ENCODE measurements at places on chromosomes 6 and 20.

GRCh38 chr6:106560996-106561685 is 68.2 kb downstream of the RTN4IP1 start:
- DNase-seq, result no peak

GRCh38 chr6:127481111-127481510 is 21.9 kb upstream of the KIAA0408 start:
- no peak for DNase-seq

DNA sequence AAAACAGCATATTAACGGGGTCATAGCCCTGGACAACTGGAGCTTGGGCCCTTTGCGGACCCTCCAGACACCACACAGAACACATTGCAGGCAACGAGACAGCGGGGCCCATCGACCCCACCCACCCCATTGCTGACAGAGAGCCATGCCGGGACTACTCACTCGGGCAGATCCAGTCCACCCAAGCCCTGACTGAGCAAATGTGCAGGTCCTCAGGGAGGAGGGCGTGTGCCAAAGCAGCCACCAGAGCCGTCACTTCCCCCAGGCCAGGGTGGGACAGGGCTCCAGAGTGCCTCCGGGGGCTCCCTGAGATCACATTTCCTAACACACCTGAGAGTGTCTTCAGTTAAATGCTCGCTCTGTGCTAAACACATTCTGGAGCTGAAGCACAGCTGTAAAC is 114.9 kb downstream of the CDH4 start:
- no peak for DNase-seq

GRCh38 chr6:90466154-90466940 is 120.5 kb downstream of the MAP3K7 start:
- DNase-seq, result no peak

GRCh38 chr20:54257071-54257816 is 49.4 kb downstream of the PFDN4 start:
- DNase-seq, result no peak

- DNase-seq, result no peak
Observed at GRCh38 chr6:27599859-27600532, 127.1 kb upstream of the ZNF184 start.

DNA sequence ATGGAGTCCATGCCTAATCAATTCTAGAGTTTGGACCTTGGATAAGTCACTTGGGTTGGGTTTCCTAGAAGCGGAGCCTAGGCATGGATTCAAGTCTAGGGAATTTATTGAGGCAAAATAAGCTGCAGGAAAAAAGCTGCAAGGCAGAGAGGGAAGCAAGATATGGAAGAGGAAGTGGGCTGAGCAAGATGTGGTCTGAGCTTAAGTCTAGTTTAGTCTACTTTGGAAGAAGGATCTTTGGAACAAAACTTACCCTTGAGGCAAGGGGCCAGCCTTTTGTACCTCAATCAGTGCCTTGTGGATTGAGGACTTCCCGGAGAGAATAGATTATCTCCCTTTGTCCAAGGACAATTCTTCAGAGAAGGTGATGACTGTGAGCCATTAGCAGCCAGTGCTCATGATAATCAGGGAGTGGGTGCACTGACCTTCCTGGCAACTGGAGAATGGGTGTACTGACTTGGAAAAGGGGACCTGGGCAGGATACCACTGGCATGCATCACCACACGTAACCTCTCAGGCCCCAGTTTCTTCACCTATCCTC is 10.9 kb downstream of the ZSCAN9 start:
- DNase-seq, result no peak

- DNase-seq, result no peak
Observed at GRCh38 chr6:96687121-96687520, 124.2 kb downstream of the FHL5 start.

DNA sequence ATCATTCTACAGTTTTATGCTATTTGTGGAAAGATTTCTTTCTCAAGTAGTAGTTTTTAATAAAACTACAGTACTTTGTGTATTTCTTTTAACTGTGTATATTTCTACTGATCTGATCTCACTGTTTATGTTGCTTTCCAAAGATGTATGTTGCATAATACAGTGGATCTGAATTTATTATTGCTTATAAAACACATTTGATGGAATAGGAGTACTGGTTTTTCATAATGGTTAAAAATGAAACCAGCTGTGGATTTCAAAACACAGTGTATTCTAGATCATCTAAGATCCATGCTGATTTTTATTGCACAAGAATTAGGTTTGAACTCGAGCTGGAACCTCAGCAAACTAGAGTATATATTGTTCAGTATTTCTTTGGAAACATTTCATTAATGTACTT is 8.0 kb downstream of the NKX2-4 start:
- DNase-seq, result no peak

GRCh38 chr6:26604026-26604425 is 7.3 kb downstream of the ABT1 start:
- DNase-seq, result no peak

DNA sequence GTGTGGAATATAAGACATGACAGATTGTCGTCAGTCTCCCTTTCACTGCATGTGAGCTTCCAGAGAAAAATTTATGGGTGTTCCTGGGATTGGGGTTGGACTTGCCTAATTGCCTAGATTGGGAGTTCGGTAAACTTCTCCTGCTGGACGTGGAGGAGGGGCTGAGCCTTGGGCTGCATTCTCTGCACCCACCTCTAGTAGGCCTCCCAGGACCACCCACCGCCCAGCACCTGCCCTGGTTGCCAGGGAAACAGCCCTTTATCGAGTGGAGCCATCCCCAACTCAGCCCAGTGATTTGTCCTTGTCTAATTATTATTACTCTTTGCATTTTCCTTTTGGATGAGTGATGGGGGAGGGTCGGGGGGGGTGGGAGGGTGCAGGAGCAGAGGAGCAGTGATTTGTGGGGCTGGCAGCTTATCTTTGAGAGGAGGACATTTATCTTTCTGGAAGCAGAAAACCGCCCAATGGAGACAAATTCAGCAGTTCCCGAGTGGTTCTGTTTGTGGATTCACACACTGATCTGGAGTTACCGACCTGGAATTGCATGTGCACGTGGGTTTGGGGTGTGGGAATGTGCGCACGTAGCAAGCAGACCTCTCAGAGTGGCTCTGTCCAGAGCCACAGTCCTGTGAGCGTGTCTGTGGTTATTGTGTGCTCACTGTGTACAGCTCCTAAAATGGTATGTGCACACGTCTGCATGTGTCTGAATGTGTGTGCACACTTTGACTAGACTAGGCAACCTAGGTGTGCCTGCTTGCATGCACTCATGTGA is 104.5 kb downstream of the DHX35 start:
- DNase-seq, result no peak

GRCh38 chr6:98566126-98566525 is 268.2 kb upstream of the POU3F2 start:
- DNase-seq, result no peak

DNA sequence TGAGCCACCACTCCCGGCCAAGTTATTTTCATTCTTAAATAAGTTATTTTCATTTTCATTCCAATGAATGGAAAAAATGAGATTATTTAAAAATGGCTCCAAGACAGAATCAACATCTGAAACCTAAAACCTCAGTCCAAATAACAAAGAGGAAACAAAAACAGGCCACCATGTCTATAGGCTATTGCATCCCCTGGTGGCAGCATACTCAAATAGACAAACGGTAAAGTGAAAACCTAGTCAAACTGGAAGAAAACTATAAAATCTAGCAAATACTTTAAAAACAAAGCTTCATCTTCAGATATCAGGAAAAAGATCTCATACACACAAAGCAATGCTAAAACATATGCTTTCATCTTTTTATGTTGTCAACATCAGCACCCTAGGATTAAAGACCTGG is 20.9 kb downstream of the IL17A start:
- DNase-seq, result no peak

- no peak for DNase-seq
Observed at GRCh38 chr6:158086504-158087223, 81.4 kb downstream of the SERAC1 start.

GRCh38 chr6:138227316-138227781 is 9.1 kb upstream of the PBOV1 start:
- DNase-seq, result peak; percentile 75

- DNase-seq, result no peak
Observed at GRCh38 chr6:168322966-168323365, 3.4 kb upstream of the DACT2 start.

DNA sequence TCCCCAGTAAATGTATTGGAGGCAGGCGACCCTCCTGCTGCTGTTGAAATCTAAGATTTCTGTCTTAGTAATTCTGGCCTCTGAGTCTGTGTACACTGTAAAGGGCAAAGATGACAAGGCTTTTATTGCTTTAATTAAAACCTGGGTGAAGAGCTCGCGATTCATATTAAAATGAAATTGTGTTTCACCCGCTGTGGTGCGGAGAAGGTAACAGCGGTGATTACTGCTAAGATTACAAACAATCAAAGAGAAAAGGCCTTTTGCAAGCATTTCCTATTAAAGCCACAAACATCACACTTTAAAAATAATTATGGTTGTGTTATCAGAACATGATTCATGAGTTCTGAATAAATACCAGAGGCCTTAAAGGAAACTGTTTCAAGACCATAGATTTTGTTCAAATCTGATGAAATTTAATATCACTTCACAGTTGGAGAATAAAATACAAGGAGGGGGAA is 69.3 kb downstream of the TOX2 start:
- DNase-seq, result peak; percentile 82

DNA sequence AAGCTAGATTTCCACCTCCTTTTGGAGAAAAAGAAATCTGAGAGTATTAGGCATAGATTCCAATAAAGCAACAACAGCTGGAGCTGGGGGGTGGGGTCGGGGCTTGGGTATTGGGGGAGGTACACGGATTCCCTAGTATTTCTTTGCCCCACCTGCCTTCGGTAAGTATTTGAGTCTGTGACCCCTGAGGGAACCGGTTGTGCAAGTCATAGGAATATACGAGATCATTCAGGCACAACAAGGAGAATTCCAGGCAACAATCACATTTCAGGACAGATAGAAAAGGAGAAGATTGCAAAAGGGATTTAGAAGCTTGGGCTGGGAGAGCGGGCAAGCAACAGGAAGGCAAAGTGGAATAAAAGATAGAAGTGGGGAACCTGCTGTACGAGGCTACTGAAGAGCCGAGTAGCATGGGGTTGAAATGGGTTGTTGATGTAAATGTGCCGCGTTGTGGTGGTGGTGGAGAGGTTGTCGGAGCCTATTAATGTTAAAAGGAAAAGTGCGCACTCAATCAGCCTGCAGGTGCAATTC is 148.9 kb downstream of the BCAS1 start:
- DNase-seq, result no peak

- no peak for DNase-seq
Observed at GRCh38 chr6:166826264-166826663, 130.1 kb downstream of the RNASET2 start.

DNA sequence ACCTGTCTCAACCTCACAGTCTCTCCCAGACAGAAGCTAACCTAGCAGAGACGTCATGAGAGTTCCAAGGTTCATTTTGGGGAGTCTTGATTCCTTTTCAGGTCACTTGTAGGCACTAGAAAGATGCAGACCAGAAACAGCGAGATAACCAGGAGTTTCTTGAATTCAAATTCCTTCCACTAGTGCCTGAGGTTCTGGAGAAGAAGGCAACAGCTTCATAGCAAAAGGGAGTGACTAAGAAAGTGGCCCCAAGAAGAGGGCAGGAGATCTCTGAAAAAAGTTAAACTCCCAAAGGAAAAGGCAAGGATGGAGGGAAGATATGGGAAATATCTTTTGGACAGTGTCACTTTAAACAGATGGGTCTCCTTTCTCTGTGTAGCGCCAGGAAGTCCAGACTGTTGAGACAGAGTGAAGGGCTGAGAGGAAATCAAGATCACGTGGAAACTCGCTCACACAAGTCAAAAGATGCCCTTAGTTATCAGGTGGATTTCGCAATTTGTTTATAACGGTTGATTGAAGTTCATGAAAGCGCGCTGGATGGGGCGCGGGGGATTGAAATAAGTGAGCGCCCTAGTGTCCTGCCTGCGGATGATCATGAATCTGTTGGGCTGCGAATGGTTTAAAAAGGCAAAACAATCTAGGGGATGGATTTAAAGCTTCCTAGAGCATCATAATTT is 4.8 kb upstream of the PRSS16 start:
- DNase-seq, result no peak

GRCh38 chr6:135358251-135358821 is 139.2 kb downstream of the AHI1 start:
- no peak for DNase-seq

GRCh38 chr6:29589423-29590048 is 4.6 kb downstream of the OR2H2 start:
- DNase-seq, result no peak

- no peak for DNase-seq
Observed at GRCh38 chr6:56904068-56904467, 50.8 kb upstream of the BEND6 start.

DNA sequence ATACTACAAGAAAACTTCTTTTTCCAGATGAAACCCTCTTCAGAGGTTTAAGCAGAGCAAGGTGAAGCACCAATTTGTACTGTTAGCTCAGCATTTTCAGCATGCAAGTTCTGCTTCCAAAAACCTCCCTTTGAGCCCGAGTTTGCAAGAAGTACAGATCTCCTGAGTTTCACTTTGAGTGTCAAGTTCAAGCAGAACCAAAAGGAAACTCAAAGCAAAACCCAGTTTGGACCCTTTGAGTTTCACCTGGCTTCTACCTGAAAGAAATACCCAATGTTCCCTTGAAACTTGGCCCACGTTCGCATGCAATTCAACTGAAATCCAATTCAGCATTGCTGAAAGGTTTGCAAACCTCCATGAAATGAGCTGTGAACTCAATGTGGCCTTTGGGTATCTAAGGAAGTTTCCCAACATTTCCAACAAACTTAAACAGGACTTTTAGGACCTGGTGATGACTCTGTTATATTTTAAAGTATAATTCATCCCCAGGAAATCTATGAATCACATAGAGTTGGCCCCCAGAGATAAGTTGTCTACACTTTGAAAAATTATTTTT is 62.9 kb upstream of the HBS1L start:
- no peak for DNase-seq

DNA sequence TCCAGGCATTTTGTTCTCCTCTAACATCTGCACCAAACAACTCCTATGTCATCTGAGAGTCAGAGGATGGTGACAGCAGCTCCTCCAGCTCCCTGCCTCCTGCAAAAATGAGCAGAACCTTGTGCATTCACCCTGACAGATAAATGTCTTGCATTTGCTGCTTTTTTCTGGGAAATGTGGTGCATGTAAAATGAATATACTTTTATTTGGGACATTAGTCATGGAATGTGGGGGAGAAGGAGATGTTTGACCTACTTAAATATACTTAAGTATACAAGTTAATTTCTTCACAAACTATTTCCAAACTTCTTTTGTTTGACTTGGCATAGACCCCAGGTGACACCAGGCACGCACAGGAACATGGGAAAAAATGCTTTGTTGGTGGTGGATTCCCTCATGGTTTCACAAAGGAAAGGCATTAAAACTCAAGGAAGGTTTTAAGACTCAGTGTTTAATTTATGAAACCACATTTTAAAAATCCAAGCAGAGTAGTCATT is 181.8 kb upstream of the MCHR2 start:
- DNase-seq, result no peak

DNA sequence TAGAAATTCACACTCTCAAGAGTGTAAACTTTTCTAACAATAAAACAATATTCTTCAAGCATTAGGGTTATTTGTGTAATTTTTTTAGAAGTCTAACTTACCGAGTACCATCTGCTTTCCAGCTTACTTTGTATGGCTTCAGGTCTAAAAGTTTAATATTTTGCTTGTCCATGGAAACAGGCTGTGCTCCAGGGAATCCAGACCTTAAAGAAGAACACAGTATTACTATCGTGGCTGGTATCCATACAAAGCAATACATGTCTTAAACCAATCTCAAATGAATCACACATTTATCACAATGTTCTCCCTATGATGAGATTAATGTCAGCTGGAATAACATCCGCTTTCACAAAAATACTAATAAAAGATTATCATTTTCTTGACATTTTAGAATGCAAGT is 73.0 kb downstream of the RNGTT start:
- no peak for DNase-seq

GRCh38 chr6:41571021-41571780 is 25.0 kb downstream of the FOXP4 start:
- no peak for DNase-seq

- no peak for DNase-seq
Observed at GRCh38 chr6:113524826-113525225, 332.3 kb upstream of the MARCKS start.

All from NCI-H1417 treated with DMSO at 0.1 percent for 48 hours (cell line).